ENCODE measurements at places on chromosomes 4 and X. TPM values are rescaled to one million over a fixed set of nuclear protein-coding genes. Genes with fewer than 3 reads are reported as not detected.

GRCh38 chr4:52982255-52982945, 120.3 kb downstream of the RASL11B start:
- DNase-seq, result peak; percentile 59

- no peak for DNase-seq
These were observed 508.8 kb downstream of the ANKRD50 start for GRCh38 chr4:124203613-124204238.

DNA sequence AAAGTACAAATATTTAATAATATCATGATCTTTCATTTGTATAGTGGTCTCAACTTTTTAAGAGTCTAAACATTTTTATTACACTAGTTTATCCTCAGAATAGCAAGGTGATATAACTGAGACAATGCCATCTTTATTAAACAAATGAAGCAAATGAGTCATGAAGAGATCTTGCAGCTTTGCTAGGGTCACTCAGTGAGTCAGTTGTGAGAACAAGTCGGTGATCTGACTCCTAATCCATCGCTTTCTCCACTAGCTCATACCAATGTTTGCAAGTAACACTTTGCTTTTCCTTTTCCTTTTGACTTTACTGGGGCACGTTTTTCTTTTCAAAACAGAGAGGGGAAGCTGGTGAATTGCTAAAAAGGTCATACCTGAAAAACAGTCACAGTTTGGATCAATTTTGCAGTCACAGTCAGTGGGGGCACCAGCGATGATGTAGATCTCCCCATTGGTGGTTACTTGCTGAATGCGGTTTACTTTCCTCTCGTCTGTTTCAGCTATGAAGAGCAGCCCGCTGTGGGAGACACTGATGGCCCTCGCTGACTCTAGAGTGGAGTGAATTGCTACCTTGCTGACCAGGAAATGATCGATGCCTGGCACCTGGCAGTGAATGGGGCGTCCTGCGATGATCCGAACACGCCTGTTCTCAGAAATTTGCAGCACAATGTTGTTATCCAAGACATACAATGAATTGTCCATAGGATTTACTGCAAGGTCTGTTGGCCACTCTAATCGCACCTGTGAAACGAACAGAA, 75.7 kb downstream of the SH2D1A start:
- DNase-seq, result no peak

GRCh38 chr4:3124070-3124767, 49.7 kb downstream of the HTT start:
- no peak for DNase-seq

- DNase-seq, result no peak
These were observed 292.6 kb upstream of the KLF3 start for GRCh38 chr4:38371391-38371851.

DNA sequence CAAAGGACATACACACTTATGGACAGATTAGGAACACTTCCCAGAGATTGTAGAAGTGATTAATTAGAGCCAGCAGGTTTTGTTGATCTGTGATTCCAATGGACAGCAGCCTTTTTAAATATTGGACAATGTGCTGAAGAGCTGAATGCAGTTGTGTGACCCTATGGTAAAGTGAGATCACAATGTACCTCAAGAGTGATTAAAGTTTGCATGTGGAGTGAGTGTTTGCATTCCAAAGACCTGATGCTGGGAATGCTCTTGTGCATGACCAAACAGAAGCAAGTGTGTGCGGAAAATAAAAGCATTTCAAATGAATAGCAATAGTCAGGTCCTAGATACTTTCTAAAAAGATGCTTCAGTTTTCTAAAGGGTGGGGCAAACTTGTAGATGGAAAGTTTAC, 154.1 kb downstream of the BANK1 start:
- no peak for DNase-seq

DNA sequence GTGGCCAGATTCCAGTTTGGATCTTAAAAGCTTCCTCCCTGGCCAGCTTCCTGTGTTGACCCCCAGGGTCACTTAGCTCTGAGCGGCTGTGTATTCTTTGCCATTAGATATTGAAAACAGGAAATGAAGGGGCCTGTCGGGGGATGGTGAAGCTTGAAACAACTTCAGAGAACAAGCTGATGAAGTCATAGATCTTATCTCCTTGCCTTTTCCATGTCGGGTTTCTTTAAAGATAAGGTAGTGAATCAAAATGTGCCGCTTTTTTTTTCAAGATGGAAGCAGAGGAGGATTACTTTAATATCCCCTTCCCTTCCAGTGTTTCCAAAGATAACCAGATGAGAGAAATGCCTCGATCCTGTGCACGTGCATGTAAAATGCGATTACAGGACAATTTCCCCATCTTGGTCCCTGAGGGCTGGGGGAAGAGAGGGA, 508.5 kb downstream of the MID1IP1 start:
- DNase-seq, result no peak

DNA sequence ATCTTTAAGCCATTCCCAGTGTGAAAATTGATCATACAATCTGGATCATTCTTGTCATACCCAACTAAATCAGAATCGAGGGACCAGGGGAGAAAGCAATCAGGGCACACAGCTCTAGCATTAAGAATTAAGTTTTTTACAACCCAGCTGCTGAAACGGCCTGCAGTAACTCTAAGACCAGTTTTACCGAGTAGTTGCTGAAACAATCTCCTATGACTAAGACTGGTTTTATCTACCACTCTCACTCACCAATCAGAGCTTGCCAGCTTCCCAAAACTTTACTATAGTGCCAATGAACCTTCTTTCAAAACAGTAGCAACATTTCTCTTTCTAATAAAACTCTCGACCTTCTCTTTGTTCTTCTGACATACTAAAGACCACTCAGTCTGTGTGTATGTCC, 2.8 kb upstream of the SAP30 start:
- DNase-seq, result no peak

GRCh38 chr4:3827616-3828492, 61.7 kb downstream of the ADRA2C start:
- no peak for DNase-seq

DNA sequence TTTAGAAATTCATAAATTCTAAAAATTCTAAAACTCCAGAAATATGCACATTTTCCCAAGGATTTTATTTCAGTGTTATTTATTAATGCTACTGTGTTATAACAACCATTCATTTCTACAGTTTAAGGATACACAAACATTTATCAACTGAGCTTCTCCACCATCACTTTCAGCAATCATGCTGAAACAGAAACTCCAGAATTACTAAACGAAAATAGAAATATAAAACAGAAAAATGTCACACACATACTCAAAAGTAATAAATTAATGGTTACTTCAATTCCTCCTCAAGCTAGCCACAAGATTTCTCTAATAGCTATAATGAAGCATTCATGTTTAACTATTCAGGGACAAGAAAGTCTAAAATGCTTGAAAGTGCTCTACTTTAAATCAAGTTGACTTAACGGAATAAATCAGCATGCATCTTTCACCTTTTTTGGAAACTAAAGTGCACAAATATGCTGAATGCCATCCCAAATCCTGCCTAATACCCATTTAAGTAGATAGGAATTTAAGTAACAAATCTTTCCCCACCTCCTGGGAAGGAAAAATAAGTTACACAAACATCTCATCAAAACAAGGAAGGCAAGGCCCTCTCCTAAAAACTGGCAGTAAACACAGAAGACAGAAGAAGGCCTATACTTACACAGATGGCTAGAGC, 563 bp downstream of the FAM13A start:
- no peak for DNase-seq

Gene PLAC8
- total RNA-seq, result 0.41 TPM
